K562 (cell line): ENCODE measurements at places on chromosomes 12 and 14.

GRCh38 chr12:108542320-108542719 lies 18.7 kb downstream of the SART3 start:
- no peak overlapping the region for H3K4me3 ChIP-seq
- no peak for DNase-seq
- peaks cover 85% of the 10 kb centered on the region for H3K36me3 ChIP-seq
- H3K27me3 ChIP-seq, result no peaks in the 10 kb centered on the region
- no peak overlapping the region for H3K27ac ChIP-seq
- peaks cover 4% of the 10 kb centered on the region; the same call in 2 of the 3 replicates for H3K4me1 ChIP-seq

DNA sequence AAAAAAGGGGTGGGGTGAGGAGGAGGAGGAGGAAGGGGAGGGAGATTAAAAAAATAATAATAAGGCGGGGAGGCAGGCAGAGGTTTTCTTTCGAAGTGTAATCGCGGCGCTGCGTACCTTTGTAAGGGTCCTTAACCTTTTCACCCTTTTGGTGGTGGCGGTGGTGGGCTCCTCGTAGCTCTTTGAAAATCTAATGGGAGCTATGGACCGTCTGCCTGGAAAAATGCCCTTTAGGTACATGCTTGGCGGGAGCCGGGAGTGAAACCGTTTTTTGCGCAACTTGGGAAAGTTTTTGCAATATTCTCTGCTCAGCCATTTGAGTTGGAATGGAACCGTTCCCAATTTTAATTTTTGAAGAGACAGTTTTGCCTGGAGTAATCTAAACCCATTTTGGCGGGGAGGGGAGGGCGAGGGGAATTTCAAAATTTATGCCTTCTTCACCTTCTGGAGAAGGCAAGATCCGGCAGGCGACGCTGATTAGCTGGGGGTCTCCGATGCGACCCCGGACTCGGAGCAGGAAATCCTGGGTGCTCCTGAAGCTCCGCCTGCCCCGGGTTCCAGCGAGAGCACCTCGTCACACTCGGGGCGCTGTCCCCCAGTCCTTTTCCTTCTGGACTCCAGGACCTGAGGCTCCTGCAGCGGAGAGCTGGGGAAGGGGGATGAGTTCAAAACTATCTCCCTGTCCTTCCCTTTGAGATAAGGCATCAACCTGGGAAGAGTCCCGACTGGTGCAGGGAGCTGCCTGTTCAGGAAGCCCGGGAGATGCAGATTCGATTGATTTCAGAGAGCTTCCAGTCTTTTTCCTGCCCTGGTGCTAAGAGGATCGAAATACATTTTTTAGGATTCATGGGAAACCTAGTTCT lies 74.6 kb upstream of the TBX5 start:
- no peak overlapping the region for H3K27ac ChIP-seq
- H3K4me3 ChIP-seq, result no peak overlapping the region

- peaks cover 12% of the 10 kb centered on the region for H3K4me1 ChIP-seq
- no peak overlapping the region for H3K27ac ChIP-seq
- DNase-seq, result no peak
- peaks cover 32% of the 10 kb centered on the region for H3K27me3 ChIP-seq
Observed at GRCh38 chr12:130992448-130992847, 38.7 kb downstream of the ADGRD1 start.

GRCh38 chr12:100974341-100974740 lies 179.8 kb downstream of the ANO4 start:
- no peaks in the 10 kb centered on the region for H3K4me1 ChIP-seq
- no peak overlapping the region for H3K27ac ChIP-seq
- H3K27me3 ChIP-seq, result no peaks in the 10 kb centered on the region
- no peaks in the 10 kb centered on the region for H3K36me3 ChIP-seq
- DNase-seq, result no peak
- no peak overlapping the region for H3K4me3 ChIP-seq

DNA sequence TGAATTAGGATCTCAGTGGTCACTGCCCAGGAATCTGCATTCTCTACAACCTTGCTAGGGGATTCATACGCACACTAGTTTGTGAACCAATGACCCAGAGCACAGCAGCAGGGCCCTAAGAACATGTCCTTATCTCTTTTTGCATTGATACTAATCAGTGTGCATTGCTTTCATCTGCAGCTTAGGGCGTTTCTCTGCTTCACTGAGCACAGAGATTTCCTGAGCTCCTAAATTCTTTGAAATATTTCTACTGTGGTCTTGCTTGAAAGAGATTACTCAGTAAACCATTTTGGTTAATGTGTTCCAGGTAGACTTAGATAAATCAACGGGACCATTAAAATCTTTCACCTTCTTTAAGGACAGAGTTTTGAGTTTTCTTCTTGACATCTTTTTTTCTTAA lies 351.3 kb upstream of the KITLG start:
- DNase-seq, result no peak
- H3K36me3 ChIP-seq, result no peaks in the 10 kb centered on the region

DNA sequence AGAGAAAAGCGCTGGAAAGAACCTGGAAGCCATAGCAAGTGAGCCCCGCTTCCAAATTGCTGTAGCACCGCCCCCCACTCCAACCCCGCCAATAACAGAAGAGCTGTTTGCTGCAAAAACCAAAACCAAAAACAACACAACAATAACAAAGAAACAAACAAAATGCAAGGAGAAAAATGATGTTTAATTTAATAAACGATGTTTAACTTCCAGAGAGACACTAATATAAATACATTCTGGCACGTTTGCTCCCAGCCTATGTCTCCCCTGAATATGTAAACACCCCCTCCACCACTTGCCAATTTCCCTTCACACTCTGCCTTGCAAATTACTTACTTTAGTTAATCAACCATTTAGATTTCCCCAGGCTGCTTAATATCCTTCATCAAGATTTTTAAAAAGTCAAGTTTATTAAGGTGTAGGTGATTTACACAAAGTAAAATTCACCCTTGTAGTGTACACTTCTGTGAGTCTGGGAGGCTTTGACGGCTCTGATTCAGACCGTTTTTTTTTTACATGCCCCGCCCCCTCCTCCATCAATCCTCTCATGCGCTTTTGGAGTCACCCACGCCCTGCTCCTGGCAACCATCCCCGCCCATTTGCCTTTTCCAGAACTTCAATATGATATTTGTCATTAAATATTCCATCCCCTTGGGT lies 482 bp upstream of the IFI27L2 start:
- peak; percentile 37 for DNase-seq
- no peak overlapping the region for H3K27ac ChIP-seq
- no peaks in the 10 kb centered on the region for H3K36me3 ChIP-seq
- H3K27me3 ChIP-seq, result no peaks in the 10 kb centered on the region

GRCh38 chr14:103312006-103312635 lies 21.9 kb upstream of the EIF5 start:
- no peaks in the 10 kb centered on the region for H3K27me3 ChIP-seq
- DNase-seq, result no peak
- no peak overlapping the region for H3K4me3 ChIP-seq
- peaks cover 60% of the 10 kb centered on the region for H3K4me1 ChIP-seq

DNA sequence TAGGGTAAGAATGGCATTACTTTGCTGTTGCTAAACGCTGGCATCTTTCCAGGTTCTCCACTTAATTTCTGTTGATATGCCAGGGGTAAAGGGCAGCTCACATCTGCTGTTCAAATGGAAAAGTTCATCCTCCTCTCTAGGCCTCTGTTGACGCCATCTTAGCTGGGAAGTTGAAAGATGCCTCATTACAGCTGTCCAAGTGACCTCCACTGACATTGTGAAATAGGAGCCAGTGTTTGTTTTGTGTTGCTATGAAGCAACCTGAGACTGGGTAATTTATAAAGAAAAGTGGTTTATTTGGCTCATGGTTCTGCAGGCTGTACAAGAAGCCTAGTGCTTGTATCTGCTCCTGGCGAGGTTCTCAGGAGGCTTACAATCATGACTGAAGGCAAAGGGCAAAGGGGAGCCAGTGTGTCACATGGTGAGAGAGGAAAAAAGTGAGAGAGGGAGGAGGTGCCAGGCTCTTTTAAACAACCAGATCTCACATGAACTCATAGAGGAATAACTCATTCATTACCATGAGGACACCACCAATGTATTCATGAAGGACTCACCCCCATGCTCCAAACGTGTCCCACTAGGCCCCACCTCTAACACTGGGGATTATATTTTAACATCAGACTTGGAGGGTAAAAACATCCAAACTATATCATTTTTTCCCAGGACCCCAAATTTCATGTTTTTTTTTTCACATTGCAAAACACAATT lies 3.2 kb upstream of the ADAM21 start:
- H3K4me3 ChIP-seq, result no peak overlapping the region
- no peaks in the 10 kb centered on the region for H3K27me3 ChIP-seq
- no peak overlapping the region for H3K27ac ChIP-seq

GRCh38 chr12:94180558-94181296 lies 32.4 kb downstream of the PLXNC1 start:
- no peak for DNase-seq
- no peaks in the 10 kb centered on the region for H3K36me3 ChIP-seq
- no peak overlapping the region for H3K4me3 ChIP-seq
- 0 out of 3 replicates have a peak, but pooled peaks cover 3% of the 10 kb centered on the region for H3K4me1 ChIP-seq

- no peak overlapping the region for H3K27ac ChIP-seq
- H3K27me3 ChIP-seq, result no peaks in the 10 kb centered on the region
- H3K4me3 ChIP-seq, result no peak overlapping the region
- no peaks in the 10 kb centered on the region; the same call in 1 of the 2 replicates for H3K4me1 ChIP-seq
Observed at GRCh38 chr14:54893151-54893760, 9.4 kb downstream of the GCH1 start.

DNA sequence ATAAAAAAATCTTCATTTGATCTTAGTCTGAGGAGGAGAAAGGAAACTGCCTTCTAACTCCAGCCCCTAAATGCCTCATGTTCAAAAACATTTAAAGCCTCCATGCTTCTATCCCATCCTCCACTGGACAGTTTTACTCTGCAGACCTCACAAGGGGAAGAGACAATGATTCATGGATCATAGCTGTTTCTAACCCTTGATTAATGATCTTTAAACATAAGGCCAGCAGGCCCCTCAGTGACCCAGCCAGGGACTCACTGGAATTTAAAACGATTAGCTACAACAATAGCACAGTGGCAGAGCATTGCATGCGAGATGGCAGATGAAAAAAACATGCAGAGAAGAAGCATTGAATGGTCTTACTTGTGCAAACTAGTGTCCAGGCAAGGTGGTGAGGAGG lies 6.0 kb downstream of the DCTN2 start:
- DNase-seq, result no peak
- H3K36me3 ChIP-seq, result peaks cover 78% of the 10 kb centered on the region
- no peaks in the 10 kb centered on the region for H3K27me3 ChIP-seq
- no peak overlapping the region for H3K4me3 ChIP-seq

GRCh38 chr12:5071496-5071895 lies 27.8 kb downstream of the KCNA5 start:
- no peaks in the 10 kb centered on the region for H3K4me1 ChIP-seq
- no peak overlapping the region for H3K27ac ChIP-seq
- H3K4me3 ChIP-seq, result no peak overlapping the region
- no peaks in the 10 kb centered on the region for H3K27me3 ChIP-seq

DNA sequence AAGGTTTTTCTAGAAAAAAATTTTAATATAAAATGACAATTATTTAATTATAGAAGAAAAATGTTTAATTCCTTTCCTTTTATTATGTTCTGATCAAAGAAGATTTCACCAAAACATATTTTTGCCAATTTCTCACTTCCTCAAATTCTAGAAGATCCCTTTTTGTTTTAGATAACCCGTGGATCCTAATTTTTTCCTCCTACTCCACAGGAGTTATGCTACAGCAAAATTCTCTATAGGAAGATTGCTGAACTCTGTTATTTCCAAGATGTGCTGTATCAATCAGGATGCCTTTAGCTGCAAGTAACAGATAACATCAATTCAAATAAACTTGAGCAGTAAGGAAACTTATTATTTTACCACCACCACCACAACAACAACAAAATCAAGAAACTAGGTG lies 3.8 kb upstream of the SNX6 start:
- H3K4me1 ChIP-seq, result peaks cover 15% of the 10 kb centered on the region
- no peak overlapping the region for H3K4me3 ChIP-seq
- no peaks in the 10 kb centered on the region for H3K36me3 ChIP-seq
- H3K27ac ChIP-seq, result no peak overlapping the region
- H3K27me3 ChIP-seq, result no peaks in the 10 kb centered on the region

DNA sequence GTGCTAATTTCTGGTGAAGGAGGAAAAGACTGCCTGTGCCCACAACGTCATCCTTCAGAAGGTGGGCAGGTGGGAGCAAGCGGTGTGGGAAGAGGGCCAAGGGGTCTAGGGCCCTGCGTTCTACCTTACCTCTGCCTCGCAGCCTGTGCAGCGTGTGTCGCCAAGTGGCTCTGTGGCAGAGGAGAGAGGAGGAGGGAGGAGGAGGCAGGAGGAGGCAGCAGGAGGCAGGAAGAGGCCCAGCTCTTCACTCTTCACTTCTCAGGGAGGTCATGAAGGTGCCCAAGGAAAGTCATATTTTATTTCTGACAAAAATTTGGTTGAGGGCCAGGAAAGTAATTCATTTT lies 177.9 kb downstream of the MYRFL start:
- no peaks in the 10 kb centered on the region for H3K4me1 ChIP-seq
- DNase-seq, result no peak
- no peaks in the 10 kb centered on the region for H3K36me3 ChIP-seq
- H3K4me3 ChIP-seq, result no peak overlapping the region
- H3K27ac ChIP-seq, result no peak overlapping the region

DNA sequence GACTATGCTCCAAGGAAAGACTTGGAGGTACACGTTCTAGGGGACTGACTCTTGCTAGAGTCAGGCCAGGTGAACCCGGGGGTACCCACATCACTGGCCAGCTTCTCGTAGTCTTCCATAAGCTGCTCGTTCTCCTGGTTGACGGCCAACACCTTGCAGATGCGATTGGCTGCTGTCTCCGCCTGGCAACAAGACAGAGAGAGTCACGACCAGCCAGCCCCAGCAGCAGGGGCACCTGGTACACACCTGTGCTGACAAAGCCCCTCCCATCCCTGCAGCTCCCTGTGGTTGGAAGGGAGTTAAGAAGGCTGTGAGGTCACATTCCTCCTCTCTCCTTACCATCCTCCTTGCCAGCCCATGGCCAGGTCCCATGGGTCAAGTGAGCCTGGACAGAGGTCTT lies 85.5 kb downstream of the ACTN1 start:
- H3K4me1 ChIP-seq, result no peaks in the 10 kb centered on the region
- DNase-seq, result no peak
- H3K27ac ChIP-seq, result no peak overlapping the region
- no peak overlapping the region for H3K4me3 ChIP-seq

DNA sequence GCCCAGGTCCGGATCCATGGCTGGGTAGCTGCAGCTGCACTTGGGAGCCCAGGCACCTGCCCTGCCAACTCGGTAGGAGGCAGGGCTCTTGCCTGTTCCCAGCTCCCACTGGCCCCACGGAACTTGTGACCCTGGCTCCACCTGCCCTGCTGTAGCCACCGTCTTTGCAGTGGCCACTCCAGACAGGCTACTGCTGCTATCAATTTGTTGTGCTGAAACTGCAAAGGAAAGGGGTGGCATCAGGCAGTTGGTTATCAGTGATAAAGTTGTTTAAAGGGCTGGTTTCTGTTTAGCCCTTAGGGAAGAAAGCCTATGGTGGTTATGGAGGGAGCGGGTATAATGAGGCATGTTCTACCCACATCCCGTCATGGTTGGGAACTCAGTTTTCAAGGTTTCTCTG lies 32.1 kb upstream of the ARID2 start:
- no peaks in the 10 kb centered on the region for H3K36me3 ChIP-seq
- H3K4me1 ChIP-seq, result peaks cover 6% of the 10 kb centered on the region; the same call in 1 of the 2 replicates

DNA sequence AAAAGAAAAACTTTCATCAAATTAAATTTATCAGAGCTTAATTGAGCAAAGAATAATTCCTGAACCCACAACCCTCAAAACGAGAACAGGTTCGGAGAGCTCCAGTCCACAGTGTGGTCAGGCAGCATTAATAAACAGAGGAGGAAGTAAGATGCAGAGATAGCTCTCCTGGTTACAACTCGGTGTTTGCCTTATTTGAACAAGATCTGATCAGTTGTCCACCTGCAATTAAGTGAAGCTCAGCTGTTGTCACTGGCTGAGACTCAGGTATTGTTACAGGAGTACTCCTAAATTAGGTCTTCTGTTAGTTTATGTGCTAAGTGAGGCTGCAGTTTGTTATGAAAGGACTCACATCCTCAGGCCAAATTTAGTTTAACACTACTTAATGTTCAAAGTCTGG lies 451.4 kb upstream of the PDE3A start:
- no peaks in the 10 kb centered on the region for H3K4me1 ChIP-seq
- no peak overlapping the region for H3K27ac ChIP-seq
- H3K27me3 ChIP-seq, result no peaks in the 10 kb centered on the region
- no peak for DNase-seq
- H3K36me3 ChIP-seq, result no peaks in the 10 kb centered on the region
